Thymus (tissue), 14 donors: ENCODE measurements at places on chromosomes 5 and 9.

DNA sequence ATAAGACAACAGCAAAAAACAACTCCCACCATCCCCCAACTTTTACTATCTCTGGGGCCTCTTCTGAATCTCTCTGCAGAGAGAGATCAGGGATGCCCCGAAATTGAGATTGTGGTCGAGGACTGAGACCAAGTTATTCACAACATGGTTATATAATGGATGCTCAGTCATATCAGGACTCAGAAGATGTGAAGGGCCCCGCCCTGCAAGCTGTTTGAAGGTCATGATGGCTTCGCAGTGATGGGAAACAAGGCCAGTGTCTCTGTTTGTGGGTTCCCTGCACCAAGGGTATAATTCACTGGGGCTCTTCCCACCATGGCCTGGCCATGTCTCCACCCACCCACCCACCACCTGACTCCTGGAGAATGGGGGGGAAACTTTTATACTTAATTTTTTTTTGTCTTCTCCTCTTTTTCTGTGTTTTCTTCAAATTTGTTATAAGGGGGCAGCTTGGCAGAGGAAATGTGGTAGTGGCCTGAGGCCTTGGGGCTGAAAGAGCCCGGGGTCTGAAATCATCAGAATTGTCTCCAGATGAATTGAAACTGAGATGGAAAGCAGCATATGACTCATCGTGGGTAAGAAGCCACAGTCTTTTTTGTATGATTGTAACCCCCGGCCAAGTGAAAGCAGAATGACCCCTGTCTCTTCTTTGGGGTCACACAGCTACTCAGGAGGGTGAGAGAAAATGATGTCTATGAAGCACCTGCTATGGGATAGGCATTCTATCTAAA lies 15.0 kb upstream of the TEX48 start:
- DNase-seq: no peak

DNA sequence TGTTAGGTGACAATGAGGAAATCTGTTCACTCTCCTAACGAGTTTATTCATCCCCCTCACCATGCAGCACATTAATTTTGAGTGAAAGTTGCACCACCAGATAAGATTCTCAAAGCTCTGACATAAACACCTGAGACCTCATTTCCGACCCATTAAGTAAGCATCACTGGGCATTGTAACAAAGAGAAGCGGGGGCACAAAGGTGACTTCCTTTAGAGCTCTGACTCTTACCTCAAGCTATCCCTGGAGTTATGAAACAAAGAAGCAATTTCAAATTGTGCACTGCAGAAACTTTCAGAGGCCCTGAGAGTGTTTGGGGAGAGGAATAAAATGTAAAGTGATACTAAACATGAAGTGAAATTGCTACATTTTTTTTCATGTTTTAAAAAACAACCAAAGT lies 29.5 kb downstream of the C5orf15 start:
- DNase-seq: no peak

- DNase-seq: no peak
Observed at GRCh38 chr9:134131471-134132207, 4.2 kb upstream of the WDR5 start.

GRCh38 chr5:87121304-87122150 lies 146.2 kb upstream of the RASA1 start:
- peak; percentile 38 for DNase-seq

GRCh38 chr5:38677636-38678035 lies 121.2 kb upstream of the LIFR start:
- DNase-seq: no peak

GRCh38 chr5:16975950-16976624 lies 40.0 kb upstream of the MYO10 start:
- DNase-seq: no peak
